ENCODE measurements at places on chromosomes 13 and 19.

DNA sequence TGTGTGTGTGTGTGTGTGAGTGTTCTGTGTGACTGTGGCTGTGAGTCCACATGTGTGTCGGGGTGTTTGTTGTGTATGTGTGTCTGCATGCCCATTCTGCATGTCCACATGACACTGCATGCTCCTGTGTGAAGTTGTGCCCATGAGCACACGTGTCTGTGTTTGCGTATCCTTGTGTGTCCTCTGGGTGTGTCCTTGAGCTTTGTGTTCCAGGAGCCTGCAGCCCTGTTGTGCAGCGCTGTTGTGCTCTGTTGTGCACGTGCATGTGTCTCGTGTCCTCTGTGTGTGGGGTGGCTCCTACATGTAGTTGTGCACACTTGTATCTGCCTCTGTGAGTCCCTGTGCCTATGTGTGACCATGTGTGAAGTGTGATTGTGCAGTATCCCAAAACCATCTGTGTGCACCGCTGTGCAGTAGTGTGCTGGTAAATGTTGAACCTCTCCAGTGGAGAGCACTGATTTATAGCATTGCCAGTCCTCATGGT lies 2.2 kb upstream of the ARHGEF18 start:
- no peak for DNase-seq

DNA sequence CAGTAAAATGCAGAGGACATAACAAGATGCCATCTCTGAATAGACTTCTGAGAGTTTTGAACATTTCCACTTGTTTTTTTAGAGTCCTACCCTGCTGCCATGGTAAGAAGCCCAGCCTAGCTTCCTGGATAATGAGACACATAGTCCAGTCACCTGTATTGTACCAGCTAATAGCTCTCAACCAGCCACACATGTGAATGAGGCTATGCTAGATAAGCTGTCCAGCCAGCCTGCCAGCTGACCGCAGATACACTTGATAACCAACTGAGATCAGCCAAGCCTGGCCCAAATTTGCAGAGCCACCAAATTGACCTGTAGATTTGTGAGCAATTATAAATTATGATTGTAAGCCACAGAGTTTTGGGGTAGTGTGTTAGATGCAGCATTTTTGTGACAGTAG lies 10.7 kb downstream of the RFXAP start:
- no peak for DNase-seq

DNA sequence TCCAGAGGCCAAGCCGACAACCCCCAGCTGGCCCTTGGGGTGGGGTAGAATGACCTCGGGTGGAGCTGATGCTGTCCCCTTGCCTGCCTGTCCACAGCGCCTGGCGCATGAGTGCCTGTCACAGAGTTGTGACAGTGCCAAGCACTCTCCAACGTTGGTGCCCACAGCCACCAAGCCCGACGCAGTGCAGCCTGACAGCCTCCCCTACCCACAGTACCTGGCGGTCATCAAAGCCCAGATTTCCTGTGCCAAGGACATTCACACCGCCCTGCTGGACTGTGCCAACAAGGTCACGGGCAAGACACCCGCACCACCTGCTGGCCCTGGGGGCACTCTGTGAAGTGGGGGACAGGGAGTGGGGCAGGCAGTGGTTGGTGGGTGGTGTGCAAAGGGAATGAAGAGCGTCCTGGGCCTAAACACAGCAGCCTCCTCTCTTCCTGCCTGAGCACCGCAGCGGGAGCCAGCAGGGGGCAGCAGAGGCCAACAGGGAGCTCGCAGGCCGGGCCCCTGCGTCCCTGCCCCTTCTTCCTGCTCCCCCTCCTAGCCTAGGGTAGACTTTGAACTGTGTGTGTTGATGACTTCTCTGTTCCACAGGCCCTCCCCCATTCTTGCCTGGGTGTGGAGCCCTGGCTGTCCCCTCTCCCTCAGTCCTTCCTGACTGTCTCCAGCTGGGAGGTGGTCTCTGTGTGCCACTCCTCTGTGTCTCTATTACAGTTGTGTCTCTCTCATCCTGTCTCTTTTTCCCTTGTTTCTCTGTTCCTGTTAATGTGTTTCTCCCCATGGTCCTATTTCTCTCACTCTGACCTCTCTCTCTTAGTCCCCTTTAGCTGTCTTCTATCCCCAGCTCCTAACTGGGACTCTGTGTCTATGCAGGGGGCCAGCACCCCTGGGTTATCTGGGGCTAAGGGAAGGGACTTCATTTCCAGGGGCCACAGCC lies 6.5 kb downstream of the MED29 start:
- DNase-seq = peak; percentile 91

- no peak for DNase-seq
Observed at GRCh38 chr19:30289336-30289735, 82.8 kb upstream of the ZNF536 start.

DNA sequence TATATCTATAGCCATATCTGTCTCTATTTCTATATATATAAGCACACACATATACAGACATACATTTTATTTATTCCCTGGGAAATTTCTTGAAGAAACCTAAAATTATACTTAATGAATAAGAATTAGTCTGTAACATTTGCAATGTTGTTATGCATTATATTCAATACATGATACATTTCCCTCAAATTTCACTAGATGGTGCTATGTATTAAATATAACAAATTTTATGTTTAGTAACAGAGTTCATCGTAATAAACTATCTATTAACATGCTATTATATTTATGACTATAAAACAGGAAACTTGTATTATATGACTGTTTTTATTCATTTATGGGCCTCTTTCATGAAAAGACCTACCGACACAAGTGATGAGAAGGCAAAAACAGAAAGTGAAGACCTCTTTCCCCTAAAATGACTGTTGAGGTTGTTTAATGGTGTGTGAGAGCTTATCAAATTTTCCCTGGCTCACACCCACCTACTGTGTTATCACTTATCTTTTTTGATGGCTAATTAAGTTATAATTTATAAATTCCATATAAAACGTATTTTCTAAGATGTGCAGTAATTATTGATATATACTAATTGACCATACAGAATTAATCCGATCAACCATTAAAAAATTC lies 881.9 kb downstream of the SLITRK6 start:
- DNase-seq = no peak

GRCh38 chr13:50284540-50284939 lies 269.3 kb downstream of the KCNRG start:
- no peak for DNase-seq

DNA sequence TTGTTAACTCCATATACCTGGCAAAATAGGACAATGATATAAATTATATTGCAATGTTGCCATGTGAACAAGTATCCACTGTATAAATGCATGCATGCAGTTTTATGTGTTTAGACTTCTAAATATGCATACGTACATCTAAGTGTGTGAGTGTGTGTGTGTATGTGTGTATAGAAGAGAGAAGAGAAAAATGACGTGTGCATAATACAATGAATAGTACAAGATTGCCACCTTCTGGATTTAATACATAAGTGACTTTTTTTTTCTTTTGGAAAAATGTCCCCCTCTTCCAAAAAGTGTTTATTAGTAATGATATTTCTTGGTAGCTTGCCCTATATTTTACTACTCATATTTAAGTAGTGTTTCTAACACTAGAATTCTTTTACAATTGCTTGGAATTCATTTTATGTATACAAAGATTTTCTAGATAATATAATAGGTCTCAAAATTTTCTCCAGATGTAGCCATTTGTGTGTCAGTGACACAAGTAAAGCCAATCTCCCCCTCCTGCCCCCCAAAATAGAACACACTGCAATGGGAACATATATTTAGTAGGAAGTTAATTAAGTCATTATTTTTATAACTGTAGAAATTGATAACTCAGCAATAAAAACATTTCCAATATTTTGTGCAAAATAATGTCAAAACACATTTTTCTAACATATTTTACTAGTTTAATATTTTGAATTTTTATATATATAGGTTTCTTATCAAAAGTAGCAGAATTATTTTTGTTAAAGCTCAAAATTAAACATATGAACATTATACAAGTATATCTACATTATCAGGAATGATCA lies 783.3 kb upstream of the ATXN8OS start:
- DNase-seq = no peak

- DNase-seq = no peak
Observed at GRCh38 chr13:57345526-57345925, 178.5 kb downstream of the PRR20E start.

DNA sequence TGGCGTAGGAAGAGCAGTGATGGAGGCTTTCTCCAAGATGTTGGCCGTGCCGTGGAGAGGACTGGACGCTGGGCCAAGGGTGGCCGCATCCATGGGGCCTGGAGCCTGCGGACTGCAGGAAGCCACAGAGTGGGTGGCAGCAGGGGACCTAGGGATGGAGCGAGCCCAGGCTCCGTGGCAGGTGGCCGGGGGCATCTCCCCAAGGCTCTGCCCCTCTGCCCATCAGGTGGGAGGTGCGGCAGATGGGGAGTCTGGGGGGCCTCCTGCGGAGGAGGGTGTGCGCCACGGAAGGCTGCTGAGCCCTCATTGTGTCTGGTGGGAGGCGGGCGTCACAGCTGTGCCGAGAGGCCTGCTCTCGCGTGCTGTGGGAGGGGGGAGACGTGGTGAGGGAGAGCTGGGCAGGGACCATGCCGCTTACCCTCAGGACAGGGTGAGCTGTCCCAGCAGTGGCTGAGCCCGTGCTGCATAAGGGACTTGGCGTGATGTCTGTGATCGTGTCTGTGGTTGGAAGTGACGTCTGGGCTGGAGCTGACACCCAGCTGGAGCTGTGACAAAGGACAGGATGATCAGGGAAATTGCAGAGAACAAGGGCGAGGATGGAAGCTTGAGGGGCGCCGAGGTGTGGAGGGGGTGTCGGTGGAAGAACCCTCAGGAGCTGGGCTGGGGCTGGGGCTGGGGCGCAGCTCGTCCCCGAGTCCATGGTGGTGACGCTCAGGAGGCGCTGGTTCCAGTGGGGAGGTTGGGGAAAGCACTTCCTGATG lies 13.4 kb downstream of the MCF2L start:
- DNase-seq = no peak

DNA sequence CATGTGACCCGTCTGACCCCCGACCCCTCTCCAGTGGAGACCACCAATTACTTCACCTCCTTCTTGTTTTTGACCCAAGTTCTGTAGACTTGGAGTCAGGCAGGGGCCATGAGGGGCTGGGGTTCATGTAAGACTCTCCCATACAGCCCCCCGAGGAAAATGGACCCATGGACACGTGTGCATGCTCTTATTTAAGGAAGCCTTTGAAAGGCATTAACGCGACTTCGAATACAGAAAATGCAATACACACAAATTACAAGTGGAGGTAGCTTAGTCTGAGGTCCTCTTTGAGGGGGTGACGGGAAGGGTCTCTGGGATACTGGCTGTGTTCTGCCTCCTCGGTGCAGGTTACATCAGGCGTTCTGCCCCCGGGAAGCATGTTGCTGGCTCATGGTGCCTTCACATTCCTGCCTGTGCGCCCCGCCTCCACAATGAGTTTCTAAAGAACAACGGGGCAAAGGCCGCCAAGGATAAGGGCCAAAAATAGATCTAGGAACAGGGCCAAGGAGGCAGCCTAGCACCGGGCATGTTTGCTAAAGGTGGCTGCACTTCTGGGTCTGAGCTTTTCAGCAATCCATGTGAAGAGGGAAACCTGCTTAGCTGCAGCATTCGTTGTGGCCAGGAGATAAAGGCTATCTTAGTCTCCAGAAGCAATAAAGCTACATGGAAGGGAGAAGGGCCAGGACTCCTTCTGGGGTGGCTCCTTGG lies 54.5 kb downstream of the RAB20 start:
- no peak for DNase-seq

DNA sequence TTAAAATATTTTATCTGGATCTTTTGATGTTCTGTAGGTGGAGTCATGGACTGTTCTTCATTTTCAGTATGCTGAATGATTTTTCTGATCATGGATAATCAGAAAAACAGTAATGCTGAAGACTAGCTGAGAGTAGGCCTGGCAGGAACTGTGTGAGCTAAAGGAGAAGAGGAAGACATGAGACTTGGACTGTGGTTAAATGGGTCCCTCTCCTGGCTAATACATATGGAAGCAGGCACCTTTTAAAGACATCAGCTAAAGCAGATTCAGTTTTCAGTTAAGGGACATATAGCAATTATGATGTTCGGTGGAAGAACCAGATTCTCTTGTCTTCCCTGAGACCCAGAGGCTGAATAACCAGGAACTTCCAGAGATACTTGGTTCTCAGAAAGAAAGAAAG lies 169.4 kb downstream of the OLFM4 start:
- no peak for DNase-seq

DNA sequence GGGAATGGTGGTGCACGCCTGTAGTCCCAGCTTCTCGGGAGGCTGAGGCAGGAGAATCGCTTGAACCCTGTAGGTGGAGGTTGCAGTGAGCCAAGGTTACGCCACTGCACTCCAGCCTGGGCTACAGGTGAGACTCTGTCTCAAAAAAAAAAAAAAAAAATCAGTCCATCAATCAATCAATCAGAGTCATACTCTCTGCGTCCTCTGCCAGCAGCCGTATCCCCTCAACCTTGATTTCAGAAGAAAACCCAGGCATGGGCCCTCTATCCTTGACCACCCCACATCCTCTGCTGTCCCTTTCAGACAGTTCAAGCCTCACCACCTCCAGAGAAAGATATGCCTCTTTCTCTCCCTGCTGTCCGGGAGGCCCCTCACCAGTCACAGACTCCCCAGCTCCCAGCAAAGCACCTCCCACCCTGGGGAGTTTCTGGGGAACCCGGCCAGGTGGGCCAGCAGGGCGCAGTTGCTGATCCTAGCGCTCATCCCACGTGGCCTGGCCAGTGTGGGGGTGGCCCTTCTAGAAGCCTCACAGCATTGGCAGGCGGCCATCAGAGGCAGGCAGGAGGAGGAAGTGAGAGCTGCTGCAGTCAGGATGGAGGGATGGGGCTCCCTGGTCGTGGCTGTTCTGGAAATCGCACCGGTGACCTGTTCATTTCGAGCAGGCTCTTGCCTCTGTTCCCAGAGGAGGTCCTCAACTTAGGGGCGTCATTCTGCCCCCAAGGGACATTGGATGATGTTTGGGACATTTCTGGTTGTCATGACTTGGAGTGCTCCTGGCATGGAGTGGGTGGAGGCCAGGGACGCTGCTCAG lies 10.2 kb upstream of the JSRP1 start:
- no peak for DNase-seq

- peak; percentile 42 for DNase-seq
Observed at GRCh38 chr19:41595258-41595889, 19.4 kb downstream of the CEACAM21 start.

DNA sequence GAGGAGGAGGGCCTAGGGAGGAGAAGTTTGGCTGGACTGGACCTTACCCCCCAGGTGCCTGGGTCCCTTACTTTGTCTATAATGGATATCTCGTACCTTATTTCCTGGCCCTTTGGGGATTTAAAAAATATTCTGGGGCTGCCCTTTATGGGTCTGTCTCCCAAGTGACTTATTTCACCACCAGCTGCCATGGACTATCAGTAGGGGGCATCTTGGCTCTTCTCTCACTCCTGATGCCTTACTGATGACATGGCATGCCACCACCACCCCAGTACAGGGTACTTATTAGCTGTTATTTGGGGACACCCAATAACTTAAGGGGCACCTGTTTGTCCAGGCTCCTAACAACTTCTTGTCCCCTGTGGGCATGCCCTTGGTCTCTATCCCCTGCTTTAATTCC lies 38.0 kb downstream of the NFIX start:
- DNase-seq = no peak

DNA sequence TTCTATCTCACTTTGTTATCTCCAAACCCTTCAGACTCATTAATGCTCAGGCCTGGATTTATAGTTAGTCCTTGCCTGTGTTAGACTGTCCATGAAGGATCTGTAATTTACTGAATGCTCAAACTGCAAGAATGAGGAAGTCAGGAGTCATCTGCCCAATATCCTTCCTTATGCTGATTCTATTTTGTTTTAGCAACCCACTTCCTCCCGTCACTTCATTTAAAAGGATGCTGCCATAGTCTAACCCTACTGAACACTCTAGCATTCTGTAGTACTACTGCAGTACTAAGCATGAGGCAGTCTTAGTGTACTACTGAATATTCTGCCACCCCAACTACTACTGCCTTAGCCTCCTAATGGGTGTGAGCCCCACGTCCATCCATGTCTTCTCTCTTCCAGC lies 1.5 kb downstream of the FCAR start:
- no peak for DNase-seq

Measured in stimulated activated CD4-positive, alpha-beta T cell treated with anti-CD3 and anti-CD28 coated beads, Interleukin-2, amount 100 ng/mL, for 4 hours (primary cell).